ENCODE measurements at places on chromosomes 3 and 15.

DNA sequence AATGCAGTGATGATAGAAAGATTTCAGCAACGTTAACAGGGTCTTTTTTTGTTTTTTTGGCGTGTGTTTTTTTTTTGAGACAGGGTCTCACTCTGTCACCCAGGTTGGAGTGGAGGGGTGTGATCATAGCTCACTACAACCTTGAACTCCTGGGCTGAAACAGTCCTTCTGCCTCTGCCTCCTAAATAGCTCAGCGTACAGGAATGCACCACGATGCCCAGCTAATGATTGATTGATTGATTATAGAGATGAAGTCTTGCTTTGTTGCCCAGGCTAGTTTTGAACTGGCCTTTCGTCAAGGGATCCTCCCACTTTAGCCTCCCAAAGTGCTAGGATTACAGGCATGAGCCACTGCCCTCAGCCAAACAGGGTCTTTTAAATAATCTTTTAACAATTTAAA is 7.0 kb downstream of the CHP1 start:
- no peak for DNase-seq

GRCh38 chr3:13074006-13074375 is 762 bp upstream of the IQSEC1 start:
- no peak for DNase-seq

GRCh38 chr15:66906668-66907614 is 158.5 kb upstream of the SMAD3 start:
- no peak for DNase-seq

GRCh38 chr15:31297575-31298456 is 28.8 kb upstream of the KLF13 start:
- DNase-seq = no peak

DNA sequence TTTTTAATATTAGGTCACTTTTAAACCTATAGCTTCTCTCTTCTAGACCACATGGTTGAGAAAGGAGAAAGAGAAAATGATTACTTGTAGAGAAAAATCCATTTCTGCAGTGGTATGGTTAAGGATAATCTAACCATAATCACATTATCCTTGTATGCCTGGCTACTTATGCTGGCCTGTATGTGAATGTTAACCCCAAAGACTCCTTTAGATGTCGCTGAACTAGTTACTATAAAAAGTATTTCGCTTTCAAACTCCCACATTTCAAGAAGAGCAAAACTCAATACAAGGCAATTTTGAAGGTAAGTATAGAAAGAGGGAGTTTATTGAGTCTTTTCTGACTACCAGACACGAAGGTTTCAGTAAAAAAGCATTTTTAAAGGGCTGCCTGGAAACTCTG is 2.2 kb downstream of the KCTD6 start:
- no peak for DNase-seq

DNA sequence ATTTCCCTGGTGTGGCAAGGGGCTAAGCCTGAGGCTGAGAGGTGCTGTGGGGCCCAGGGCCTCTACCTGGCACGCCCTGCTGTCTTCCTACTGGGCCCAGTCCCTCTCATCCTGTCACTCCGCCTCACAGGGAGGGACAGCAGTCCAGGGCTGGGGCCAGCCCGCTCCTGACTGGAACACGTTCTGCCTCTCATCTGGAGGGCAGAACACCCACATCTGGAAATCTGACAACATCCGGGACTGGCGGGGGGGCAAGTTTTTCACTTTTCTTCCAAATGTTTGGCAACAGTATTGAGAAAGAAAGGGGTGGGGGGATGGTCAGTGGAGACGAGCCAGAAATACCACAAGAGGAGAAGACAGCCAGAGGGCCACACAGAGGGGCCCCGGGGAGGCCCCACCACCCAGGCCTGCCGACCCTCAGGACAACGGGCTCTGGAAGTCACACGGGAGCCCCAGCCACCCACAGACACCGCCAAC is 1.8 kb upstream of the MYL3 start:
- no peak for DNase-seq

DNA sequence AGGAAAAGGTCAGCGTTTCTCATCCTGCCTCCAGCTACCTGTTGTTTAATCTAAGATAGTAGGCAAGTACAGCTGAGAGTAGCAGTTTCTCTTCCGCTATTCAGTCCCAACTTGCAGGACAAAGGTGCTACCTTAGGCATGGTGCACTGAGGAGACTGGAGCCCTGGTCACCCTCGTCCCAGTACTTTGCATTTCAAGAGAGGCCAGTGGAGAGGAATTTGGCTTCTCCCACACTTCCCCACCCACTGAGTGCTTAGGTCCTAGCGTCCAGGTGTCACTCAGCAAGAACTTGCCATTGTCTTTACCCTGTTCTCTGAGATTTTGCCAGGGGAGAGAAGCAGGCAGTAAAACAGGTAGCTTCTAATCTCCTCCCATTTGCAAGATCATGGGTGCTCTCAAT is 12.5 kb upstream of the RPN1 start:
- DNase-seq = no peak

DNA sequence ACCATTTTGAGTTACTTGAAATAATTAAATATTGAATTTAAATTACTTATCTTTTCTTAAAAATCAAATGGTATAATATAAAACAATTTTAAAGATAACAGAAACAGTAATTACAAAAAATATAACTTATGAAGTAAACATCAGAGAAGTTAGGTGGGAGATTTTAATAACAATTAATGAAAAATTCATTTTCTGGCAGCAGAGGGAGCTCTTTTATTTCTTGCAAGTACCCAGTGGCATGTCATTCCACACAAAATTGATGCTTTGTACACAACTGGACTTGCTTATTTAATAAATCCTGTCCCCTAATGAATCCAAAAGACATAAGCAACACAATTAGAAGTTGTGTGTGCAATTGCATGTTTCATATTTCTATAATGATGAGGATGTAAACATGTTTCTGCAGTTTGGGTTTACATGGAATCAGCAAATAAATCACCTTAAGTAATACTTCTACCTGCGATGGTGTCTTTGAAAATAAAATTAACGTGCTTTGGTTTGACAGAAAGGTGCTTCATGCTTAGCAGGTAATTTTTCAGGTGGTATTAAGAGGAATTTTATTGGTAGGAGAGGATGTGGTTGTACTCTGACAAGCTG is 861.3 kb downstream of the ZPLD1 start:
- no peak for DNase-seq

DNA sequence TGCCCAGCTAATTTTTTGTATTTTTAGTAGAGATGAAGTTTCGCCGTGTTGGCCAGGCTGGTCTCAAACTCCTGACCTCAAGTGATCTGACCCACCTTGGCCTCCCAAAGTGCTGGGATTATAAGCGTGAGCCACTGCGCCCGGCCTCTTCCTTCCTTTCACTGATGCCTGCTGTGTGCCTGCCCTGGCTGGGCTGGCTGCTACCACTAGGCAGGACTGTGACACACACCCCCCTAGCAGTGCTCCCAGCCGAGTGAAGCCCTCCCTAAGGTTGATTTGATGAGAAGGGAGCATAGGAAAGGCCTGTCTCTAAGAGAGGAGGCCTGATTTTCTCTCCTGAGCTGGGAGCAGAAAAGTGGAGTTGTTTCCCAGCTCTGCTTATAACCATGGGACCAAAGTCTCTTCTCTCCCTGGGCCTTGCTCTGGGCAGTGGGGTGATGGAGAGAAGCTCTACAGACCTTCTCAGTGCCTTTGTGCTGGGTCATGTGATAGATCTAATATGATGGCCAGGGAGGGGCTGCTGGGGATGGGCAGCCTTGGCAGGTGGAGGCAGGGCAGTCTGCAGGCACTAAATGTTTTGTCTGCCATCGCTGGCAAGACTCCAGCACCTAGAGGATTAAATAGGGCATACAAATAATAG is 20.1 kb upstream of the SFMBT1 start:
- no peak for DNase-seq

GRCh38 chr15:33242165-33242564 is 47.7 kb upstream of the FMN1 start:
- no peak for DNase-seq

DNA sequence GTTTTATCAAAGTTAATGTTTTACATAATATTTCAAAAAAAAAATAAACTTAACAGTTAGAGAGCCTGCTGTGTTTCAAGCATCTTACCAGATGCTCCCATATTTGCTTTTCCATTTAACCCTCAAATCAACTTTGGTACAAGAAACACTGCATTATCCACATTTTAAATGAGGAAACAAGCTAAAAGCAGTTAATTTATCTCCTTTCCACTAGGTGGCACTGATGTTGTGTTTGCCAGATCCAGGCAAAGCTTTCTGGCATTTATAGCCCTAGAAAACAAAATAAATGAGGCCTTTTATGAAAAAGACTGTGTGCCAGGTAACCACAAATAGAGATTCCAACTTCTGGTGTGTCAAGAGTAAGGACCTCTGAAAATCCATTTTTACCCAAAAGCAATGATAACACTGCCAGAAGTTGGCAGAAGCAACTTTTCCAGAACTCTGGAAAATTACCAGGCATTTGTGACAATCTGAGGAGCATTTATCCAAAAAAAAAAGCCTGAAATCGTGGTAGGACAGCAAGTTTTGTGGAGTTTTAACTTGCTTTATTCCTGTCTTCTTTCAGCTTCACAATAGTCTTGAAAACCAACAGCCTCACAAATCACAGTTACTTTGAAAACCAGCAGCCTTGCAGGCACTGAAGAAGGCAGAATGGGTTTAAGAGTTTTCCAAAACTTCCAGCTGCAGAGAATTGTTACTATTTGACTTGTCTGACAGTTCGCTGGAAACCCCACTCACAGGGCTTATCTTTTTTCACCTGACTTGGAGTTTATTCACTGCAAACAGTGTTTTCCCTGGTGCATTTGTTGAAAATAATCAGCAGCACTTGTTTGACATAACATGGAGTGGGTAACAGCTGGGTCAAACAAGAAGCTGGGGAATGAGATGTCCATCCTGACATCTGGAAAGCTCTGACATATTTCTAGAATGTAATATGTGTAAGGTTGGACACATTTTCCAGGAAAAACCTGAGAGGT is 9.2 kb downstream of the FAM162A start:
- DNase-seq = no peak

- DNase-seq = no peak
Observed at GRCh38 chr3:193165431-193166120, 75.4 kb upstream of the PLAAT1 start.

GRCh38 chr3:14127516-14128161 is 2.8 kb downstream of the TMEM43 start:
- no peak for DNase-seq

GRCh38 chr3:191985691-191986090 is 524.7 kb downstream of the PYDC2 start:
- DNase-seq = no peak

DNA sequence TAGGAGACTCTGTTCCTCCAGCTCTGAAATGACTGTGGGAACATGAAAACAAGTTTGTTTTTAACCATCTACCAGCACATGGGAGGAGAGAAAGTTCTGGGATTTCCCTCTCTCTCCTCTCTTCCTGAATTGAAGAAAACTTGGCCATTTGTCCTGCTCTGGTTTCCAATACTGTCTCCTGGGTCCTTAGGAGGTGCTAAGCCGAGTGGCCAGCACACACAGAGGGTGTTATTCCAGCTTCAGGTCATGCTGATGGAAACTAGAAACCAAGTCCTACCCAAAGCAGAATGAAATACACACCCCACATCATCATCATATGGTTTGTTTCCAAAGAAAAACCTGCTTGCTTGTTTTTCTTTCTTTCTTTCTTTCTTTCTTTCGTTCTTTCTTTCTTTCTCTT is 172.7 kb downstream of the RPLP1 start:
- DNase-seq = no peak

DNA sequence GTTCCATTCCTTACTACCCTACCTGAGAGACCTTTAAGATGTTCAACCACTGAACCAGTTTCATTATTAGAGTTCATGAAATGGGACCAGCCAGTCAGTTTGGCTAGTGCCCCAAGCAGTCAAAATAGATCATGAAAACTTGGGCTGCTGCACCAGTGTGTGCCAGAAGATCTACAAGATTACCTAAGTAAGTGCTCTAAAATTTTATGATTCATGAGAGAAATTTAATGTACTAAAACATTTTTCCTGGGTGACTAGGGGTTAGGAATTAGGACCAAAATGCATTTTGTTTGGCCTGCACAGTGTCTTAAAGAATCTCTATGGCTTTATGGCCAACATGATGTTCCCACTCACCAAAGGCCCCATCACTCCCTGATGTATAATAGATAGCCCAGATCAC is 214.7 kb downstream of the ATP8B4 start:
- DNase-seq = no peak

DNA sequence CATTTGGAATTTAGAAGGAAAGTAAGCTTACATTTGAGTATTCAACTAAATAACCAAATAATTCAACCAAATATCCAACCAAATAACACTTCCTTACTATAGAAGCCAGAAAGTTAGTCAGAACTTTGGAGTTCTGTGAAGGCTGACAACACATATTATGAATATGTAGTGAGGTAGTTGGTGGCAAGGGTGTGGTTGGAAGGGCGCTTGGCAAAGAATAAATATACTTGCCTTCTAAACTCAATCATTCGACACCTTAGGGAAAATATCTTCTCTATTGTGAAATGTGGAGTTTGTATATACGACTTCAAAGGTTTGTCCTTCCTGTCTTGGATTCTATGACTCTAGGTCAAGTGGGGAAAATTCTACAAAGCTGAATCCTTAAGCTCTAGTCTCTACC is 111.7 kb upstream of the OSTN start:
- no peak for DNase-seq

DNA sequence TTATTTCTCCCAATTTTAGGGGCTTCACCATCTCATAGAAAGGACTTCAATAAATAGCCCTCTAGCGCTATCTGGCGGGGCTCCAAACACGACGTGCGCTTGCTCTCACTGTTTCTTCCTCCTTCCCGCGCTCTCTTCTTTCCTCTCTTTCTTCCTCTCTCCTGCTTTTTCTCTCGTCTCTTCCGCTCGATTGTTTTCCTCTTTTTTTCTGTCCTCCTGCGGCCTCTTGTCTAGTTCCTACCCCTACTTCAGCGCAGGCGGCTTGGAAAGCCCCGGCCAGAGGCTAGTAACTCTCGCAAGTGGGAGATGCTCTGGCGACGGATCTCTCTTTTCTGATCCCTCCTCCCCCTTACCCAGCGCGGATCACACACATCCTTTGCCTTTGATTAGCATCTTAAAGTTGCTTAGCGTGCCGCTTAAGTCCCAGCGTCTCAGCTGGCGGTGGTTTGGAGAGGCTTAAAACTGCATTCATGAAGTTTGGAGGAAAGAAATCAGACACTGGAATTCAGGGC is 6.2 kb upstream of the MEIS2 start:
- DNase-seq = no peak

GRCh38 chr15:83030021-83030420 is 18.6 kb upstream of the C15orf40 start:
- no peak for DNase-seq

DNA sequence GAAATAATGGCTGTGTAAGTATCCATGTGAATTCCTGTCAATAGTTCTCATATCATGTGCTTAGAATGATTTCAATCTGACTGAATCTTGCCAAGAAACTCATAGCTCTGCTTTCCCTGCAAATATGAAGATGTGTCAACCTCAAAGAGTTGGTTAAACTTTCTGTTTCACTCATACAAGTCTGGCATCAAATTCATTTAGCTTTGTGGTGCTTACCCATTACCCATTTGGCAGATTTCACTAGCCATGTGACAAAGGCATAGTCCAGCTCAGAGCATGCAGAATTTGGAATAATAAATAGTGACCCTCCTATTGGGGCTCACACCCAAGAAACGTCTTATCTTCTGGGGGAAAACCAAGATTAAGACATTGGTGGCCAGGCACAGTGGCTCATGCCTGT is 256.6 kb upstream of the TPRG1 start:
- no peak for DNase-seq

- no peak for DNase-seq
Observed at GRCh38 chr3:14587740-14588360, 47.7 kb upstream of the GRIP2 start.

GRCh38 chr3:107954845-107955244 is 136.0 kb downstream of the CD47 start:
- no peak for DNase-seq

GRCh38 chr3:147189016-147189415 is 217.3 kb downstream of the ZIC4 start:
- DNase-seq = no peak

All from GM12892 (cell line).